ENCODE measurements at places on chromosomes 1 and 21.

GRCh38 chr1:84582802-84583587 lies 8.8 kb upstream of the CTBS start:
- DNase-seq = no peak

DNA sequence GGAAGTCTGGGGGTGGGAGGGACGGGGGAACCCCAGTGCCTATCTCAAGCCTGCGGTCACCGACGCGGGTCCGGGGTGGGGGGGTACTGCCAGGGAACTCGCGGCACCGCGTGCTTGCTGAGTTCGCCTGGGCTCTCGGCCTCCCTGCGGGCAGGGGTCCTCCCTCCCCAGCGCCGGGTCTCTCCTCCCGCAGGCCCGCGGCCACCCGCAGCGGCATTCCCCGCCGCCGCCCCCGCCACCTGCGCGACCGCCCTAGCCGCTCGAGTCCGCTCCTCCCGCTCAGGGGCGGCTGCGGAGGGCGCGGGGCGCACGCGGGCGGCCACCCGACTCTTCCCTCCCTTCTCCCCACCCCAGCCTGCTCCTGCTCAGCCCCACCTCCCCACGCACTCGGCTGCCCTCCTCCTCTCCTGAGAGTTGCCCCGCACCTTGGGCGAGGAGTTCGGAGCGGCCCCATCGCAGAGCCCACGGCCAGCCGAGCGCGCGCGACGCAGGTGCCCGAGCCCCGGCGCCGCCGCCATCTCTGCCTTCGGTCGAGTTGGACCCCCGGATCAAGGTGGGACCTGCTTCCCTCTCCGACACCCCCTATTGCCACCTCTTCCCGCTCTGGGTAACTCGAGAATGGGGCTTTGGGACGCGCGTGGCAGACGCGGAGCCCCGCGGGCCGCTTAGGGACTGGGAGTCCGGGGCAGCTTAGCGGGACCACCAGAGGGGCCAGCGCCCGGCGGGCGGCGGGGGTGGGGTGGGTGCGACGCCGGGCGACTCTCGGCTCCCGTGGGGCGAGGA lies 105.0 kb downstream of the LEPR start:
- DNase-seq = no peak

- DNase-seq = no peak
Observed at GRCh38 chr21:19807201-19807600, 1191.0 kb upstream of the NCAM2 start.

- no peak for DNase-seq
Observed at GRCh38 chr1:203276916-203277545, 28.3 kb upstream of the BTG2 start.

GRCh38 chr1:30971496-30971895 lies 62.9 kb upstream of the SDC3 start:
- DNase-seq = no peak

- no peak for DNase-seq
Observed at GRCh38 chr1:38265293-38266196, 219.0 kb upstream of the POU3F1 start.

DNA sequence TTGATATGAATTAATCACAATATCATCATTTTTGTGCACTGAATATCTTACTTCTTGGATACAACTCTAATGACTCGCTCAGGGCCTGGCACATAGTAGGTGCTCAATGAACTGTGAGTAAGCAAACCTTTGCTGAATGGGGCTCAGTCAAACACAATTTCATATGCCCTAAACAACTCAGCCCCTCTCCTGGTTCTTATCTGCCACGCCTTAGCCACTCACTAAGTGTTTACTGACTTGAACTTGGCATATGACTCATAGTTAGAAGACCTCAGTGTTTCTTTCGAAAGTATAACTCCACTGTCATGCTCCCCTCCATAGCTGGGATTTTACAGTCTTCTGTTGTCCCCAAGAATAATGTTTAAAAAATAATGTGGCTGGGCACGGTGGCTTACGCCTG lies 4.8 kb upstream of the IFNLR1 start:
- no peak for DNase-seq

- DNase-seq = no peak
Observed at GRCh38 chr1:223052931-223053330, 90.1 kb downstream of the TLR5 start.

DNA sequence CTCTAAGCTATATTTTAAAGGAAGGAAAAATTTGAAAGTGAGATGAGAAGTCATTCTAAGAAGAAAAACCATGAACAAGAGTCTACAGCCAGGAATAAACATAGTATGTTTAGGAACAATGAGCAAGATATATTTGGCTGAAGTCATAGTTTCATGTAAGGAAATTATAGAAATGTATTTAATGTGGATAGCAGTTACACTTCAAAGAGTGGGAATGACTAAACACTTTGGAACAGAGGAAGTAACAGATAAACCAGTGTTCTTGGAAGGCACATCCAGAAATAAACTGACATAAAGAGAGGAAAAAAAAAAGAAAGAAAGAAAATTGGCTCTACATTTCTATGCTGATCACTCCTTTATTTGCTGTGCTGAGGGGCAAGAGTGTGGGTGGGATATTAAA lies 18.0 kb downstream of the C8A start:
- DNase-seq = no peak

- no peak for DNase-seq
Observed at GRCh38 chr1:3560981-3561380, 50.3 kb downstream of the MEGF6 start.

DNA sequence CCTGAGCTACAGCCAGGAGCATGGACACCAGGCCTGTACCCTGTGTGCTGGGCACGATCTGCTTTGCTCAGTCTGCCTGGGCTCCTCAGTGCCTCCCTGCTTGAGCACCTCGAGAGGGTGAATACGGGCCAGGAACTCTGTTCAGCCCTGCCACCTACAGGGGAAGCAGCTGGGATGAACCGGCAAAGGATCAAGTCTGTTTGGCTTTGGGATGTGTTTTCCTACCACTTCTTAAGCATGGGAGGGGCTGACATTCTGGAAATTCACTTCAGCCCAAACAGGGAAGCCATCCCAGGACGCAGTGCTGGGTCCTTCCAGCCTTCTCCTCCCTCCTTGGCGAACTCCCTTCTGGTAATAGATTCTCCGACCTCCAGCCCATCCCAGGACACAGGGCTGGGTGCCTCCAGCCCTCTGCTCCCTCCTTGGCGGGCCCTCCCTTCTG lies 55.8 kb upstream of the SELENON start:
- DNase-seq = no peak

- DNase-seq = no peak
Observed at GRCh38 chr1:50959303-50959912, 659 bp downstream of the FAF1 start.

DNA sequence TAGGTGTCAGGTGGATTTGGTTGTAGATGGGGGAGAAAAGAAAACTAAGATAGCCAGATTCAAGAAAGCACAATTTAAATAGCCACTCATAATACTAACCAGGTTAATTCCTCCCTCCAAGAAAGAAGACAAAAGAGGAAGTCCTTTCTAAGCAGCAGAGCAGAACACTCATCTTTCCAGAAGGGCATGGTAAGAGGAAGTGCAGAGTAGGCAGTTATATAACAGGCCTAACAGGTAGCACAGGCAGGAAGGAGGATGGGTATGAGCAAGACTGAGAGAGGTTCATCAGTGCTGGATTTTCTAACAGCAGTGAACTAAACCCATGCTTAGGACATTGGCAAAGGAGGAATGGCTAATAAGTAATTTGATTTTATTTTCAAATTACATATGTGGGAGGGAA lies 517.5 kb downstream of the PLPP3 start:
- DNase-seq = no peak

- no peak for DNase-seq
Observed at GRCh38 chr1:46612937-46613660, 3.5 kb downstream of the MOB3C start.

DNA sequence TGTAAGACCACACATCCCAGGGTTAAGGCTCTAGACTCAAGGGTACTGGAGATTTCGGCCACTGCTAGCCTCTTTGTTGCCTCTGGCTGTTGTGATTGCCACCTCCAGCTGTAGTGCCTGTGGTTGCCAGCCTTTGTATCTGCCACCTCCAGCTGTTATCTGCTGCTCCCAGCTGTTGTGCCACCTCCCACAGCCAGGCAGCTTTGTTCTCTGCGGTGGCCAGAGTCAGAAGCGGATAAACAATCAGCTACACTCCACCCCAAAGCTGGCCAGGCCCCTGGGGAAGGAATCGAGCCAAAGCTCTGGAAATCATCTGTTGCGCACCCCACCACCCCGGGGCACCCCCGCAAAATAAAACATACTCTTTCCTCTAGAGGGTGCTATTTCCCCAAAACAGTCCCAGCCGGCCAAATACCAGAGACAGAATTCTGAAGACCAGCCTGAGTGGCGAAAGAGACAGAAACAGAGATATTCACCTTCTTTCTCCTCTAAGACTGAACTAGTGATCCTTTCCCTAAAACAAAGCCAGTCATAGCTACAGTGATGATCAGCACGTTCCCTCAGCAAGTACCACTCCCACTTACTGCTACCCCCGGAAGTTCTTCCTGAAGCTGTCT lies 14.8 kb upstream of the PIGM start:
- no peak for DNase-seq

DNA sequence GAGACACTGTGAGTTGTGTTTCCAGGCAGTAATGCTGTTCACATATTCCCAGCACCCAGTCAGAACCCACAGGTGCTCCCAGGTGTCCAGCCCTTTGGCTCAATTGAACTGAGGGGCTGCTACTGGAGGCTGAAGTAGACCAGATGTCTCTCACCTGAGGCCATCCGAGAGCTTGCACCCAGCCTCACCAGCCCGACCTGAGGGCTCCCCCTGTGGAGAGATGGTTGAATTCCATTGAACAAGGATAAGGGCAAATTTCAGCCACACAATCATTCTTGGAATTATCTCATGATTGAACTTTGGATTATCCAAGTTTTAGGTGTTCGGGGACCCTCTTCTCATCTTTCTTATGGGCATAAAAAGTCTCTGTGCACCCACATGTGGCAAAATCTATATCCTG lies 52.1 kb downstream of the OBSCN start:
- DNase-seq = no peak

GRCh38 chr1:245871915-245872314 lies 635.2 kb downstream of the SMYD3 start:
- no peak for DNase-seq

GRCh38 chr1:29409616-29410015 lies 173.3 kb downstream of the PTPRU start:
- no peak for DNase-seq

- DNase-seq = no peak
Observed at GRCh38 chr1:101233495-101233894, 3.3 kb upstream of the S1PR1 start.

- peak; percentile 40 for DNase-seq
Observed at GRCh38 chr1:36457691-36458090, 6.5 kb downstream of the MRPS15 start.

DNA sequence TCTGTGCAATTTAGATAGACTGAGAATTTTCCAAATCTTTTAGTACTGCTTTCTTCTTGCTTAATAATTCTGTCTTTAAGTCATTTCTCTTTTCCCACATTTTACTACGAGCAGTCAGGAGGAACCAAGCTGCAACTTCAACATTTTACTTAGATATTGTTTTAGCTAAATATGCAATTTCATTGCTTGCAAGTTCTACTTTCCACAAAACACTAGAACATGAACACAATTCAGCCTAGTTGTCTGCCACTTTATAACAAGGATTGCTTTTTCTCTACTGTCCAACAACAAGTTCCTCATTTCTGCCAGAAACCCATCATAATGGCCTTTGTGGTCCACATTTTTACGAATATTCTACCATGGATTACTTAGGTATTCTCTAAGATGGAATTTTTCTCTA lies 36.6 kb downstream of the SORT1 start:
- DNase-seq = no peak

GRCh38 chr1:112317140-112317539 lies 78.9 kb upstream of the CTTNBP2NL start:
- DNase-seq = no peak

DNA sequence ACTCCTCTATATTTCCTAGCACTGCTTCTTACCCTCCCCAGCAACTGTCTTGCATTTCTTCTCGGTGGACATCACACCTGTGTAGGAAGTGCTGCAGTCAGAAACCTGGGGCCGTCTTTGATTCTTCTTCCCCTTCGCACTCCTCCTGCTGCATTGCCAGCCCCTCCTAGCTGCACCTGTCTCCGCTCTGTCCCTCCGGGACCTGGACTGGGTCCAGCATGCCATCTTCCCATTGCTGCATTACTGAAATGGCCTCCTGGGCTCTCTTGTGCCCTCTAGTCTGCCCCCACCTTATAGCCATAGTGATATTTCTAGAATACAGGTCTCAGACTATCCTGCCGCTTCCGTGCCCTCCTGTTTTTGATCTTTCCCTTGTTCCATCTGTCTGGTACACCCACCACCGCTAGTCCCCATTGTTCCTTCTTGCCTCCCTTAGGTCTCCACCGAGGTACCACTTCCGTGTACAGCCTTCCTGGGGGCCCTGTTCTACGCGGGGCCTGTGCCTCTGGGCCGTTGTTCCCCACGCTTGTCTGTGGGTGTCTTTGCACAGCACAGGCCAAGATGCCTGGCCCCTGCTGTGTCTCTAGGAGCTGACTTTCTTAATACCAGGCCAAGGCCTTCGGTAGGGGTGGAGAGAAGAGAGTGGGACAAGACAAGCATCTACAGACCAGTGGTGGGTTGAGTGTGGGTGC lies 107.6 kb downstream of the GALNT2 start:
- DNase-seq = no peak

Measured in KG1 (cell line).